ENCODE measurements at places on chromosomes 3 and 15.

DNA sequence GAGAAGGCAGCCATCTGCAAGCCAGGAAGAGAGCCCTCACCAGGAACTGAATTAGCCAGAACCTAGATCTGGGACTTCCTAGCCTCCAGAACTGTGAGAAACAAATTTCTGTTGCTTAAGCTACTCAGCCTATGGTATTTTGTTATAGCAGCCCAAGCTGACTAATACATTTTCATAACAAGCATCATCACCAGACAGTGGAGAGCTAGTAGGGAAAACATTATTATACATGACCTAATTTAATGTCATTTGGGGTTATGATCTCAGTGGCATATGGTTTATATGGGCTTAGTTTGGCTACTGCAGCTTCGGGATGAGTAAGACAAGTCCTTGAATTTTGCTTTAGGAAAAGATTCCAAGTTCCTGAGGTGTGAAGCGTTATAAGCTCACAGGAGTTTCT lies 35.6 kb downstream of the LNP1 start:
- no peak for DNase-seq

GRCh38 chr15:51494411-51495314 lies 127.9 kb downstream of the DMXL2 start:
- peak; percentile 8 for DNase-seq

GRCh38 chr3:119343719-119344118 lies 49.5 kb downstream of the ARHGAP31 start:
- DNase-seq = no peak

- DNase-seq = no peak
Observed at GRCh38 chr3:124396339-124396950, 333.8 kb upstream of the UMPS start.

DNA sequence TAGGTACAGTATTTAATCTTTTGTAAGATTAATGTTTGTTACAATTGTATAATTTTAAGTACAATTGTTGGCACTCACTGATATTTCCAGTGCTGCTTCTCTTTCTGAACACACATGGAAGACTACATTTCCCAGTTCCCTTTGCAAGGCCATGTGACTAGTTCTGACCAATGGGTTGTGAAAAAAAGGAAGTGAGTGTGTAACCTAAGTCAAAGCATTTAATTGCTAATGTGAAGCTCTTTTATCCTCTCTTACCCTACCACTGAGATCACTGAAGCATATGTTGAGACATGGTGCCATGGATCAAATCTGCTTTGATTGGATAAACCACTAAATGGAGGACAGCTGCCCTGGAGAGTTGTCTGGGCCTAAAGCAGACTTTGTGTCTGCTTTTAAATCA lies 83.9 kb upstream of the PLXND1 start:
- DNase-seq = peak; percentile 65

Measured in mammary epithelial cell (primary cell).